Bone marrow (tissue), 2 donors: ENCODE measurements at places on chromosomes 7 and 10.

DNA sequence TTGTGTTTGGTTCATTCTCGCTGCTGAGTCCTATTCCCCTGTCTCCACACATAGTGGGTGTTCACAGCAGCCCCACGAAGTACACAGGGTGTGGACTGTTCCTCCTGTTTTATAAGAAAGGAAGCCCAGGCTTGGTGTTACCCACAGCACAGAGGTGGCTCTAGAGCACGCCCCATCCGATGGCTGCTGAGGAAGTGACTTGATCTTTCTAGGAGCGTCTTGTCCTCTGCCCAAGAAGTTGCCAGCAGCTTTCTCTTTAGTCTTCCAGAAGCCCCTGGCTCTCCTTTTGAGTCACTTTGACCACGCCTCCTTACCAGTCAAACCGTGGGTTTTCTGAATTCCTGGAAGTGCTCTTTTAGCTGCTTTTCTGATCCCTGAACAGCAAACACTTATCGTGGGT, 94.0 kb downstream of the GRK5 start:
- DNase-seq, result no peak

- no peak for DNase-seq
Measured at GRCh38 chr10:132506711-132507408, 30.7 kb upstream of the INPP5A start.

- DNase-seq, result no peak
Measured at GRCh38 chr7:39816462-39817060, 133.5 kb upstream of the CDK13 start.

- DNase-seq, result no peak
Measured at GRCh38 chr10:4331150-4331549, 494.9 kb upstream of the AKR1E2 start.

DNA sequence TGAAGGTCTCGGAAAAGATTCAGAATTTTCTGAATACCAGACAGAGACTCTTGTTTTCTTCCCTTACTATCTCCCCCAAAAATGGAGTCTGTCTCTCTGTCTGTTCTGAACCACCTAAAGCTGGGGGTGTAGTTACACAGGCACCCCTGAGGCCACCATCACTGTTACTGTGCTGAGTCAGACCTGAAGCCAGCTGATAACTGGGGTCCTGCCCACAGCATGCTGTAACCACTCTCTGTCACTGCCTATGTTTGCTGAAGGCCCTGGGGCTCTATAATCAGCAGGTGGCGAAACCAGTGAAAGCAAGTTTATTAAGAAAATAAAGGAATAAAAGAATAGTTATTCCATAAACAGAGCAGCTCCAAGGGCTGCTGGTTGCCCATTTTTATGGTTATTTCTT, 575.2 kb upstream of the POT1 start:
- no peak for DNase-seq
